ENCODE measurements at places on chromosomes 12 and 14. TPM values are rescaled to one million over a fixed set of nuclear protein-coding genes. Genes with fewer than 3 reads are reported as not detected.

- no peak for DNase-seq
Observed at GRCh38 chr14:100142073-100143040, 17.1 kb downstream of the DEGS2 start.

Gene OTUB2
- total RNA-seq: 3.0 TPM

DNA sequence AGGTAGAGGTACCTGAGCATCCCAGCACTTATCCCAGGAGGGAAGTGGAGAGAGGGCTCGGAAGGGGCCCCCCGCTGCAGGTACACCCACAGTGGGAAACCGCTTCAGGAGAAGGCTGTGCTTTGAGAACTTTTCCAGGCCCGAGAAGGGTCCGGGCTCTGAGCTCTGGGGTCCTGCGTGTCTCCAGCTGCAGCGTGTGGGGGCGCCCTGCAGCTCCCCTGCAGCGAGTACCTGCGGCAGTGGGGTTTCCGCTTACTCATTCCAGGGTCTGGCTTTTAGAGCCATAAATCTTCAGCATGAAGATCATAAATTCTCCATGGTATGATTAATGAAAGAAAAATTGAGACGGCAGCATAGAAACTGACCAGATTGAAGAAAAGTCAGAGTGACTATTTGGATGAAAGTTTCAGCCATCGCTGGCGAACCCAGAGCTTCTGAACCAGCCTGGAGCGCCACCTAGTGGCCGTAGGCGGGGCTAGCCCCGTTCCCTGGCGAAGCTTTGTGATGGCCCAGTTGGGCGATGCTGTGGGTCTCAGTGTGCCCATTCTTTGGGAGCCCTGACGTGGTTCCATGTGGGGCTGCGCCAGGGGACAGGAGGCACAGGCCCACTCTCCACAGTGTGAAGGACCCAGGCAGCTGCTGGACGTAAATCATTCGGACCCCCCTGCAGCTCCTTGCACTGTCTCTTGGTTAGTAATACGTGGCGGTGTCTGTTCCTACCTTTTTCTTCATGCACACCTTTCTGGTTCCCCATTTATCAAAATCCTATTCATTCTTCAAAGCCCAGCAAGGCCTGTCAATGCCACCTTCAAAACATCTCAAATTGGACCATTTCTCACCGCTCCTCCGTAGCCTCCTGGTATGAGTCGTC, 198.2 kb downstream of the TSPAN9 start:
- DNase-seq: peak; percentile 71

DNA sequence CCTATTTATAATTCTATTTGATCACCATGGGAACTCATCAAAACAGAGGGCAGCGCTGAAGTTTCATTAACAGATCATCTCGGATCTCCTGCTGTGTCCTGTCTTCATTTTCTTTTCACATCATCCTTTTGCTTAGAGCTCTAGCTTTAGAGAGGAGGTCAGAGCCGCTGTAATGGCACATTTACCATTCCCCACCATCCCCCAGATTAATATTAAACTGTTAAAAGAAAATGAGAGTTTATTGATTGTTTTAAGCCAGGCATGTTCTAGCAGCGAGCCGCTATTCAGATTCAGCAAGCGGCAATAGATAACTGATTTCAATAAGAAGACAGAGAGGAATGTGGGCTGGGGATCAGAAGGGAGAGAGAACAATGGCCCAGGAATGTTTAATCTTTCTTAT, 308.8 kb downstream of the EGLN3 start:
- DNase-seq: no peak

DNA sequence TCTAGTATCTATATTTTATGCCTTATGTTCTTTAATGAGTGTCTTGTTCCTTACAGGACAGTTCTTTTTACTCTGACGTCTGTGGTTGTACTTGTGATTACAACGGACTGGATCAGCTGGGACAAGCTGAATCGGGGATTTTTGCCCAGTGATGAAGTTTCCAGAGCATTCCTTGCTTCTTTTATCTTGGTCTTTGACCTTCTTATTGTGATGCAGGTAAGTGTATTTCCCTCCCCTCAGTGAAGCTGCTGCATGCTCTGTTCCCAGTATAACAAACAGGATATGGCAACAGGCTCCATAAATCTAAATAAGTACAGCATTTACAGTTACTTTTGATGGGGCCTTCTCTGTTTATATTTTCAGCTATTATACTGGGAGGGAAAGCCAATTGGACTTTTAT, 463.6 kb downstream of the TMEM117 start:
- no peak for DNase-seq

GRCh38 chr12:64825143-64826021, 935 bp downstream of the TBC1D30 start:
- no peak for DNase-seq

DNA sequence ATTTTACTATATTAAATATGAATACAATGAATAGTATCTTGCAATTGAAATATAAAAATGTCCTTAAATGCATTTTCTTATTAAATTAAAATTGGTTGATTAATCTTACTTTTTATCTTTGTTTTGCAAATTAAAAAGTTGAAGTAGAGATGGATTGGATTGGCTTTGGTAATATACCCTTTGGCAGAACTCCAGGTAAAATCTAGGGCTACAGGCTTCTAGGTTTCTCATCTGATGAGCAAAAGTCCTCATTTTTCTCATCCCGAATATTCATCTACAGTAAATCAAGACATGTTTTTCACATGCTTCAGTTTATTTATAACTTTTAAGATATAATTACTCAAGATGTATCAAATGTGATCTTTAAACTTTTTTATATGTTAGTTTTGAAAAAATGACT, 2.2 kb downstream of the PTPRR start:
- DNase-seq: no peak

Gene KRT1
- total RNA-seq: 18.1 TPM

GRCh38 chr12:51011955-51012354, 14.2 kb downstream of the SLC11A2 start:
- DNase-seq: no peak

GRCh38 chr12:83143950-83144349, 457.2 kb downstream of the TMTC2 start:
- no peak for DNase-seq

Gene MANSC1
- 28.9 TPM for total RNA-seq

GRCh38 chr12:62562846-62563245, 96.2 kb downstream of the MON2 start:
- DNase-seq: no peak

- peak; percentile 28 for DNase-seq
Observed at GRCh38 chr14:102461490-102462338, 47.9 kb downstream of the ANKRD9 start.

Gene ADAMTS20
- 0.23 TPM for total RNA-seq

DNA sequence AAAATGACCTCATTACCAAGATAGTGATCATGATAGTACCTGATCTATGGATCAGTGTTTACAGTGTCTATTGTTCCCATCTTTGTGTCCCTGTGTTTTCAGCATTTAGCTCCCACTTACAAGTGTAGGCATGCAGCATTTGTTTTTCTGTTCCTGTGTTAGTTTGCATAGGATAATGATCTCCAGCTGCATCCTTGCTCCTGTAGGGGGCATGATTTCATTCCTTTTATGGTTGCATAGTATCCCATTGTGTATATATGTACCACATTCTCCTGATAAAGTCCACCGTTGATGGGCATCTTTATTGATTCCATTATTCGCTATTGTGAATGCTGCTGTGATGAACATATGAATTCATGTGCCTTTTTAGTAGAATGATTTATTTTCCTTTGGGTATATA, 215.4 kb upstream of the NAV3 start:
- no peak for DNase-seq

Gene PTCSC3
- not detected for total RNA-seq

DNA sequence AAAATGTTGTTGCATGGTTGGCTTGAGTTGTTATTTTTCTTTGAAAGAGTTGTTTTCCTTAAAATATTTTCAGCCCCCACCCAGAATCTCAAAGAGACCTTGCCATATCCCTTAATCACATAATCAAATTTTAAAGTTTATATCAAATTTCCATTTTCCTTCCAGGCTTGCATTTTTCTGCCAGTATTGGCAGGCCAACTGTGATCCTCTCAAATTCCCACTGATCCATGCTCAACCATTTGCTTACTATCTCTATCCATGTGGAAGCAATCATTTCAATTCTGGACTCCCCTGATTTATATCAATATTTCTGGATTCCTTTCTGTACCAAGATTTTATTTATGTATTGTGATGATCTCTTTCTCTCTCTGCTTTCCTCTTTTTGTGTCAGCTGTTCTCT, 64.2 kb upstream of the PYGL start:
- no peak for DNase-seq

GRCh38 chr14:76090616-76091391, 60.9 kb upstream of the GPATCH2L start:
- DNase-seq: peak; percentile 8

DNA sequence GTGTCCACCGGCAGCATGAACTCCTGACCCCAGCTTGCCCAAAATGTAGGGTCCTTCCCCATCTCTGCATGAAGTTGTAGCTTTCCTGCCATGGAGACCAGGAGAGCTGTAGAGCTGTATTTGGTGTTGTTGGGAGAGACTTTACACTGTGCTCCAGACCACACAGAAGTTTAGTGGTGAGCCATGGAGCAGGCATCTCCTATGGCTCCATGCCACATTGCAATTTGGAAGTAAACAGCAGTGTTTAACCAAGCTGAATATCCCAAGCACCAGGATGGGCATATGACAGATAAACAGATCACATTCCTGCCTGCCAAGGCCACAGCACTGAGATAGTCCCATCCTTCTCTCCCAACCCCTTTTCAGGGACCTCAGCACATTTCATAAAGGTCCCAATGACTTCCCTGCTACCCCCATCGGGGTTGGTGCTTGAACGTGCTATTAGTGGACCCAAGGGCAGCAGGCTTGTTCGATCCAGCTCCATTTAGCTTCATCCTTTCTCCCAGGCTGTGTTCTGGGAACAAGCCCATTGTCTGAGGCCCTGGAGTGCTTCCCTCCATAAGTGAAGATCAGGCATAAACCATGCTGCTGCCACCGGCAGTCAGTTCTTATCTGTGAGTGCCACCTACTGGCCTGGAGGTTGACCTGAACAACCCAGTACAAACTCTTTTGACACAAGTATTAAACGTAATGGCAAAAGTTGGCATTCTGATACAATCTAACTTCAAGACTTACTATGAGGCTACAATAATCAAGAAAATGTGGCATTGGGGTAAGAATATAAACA, 172.3 kb upstream of the ATXN7L3B start:
- no peak for DNase-seq

Gene CATSPERB
- 2.3 TPM for total RNA-seq

DNA sequence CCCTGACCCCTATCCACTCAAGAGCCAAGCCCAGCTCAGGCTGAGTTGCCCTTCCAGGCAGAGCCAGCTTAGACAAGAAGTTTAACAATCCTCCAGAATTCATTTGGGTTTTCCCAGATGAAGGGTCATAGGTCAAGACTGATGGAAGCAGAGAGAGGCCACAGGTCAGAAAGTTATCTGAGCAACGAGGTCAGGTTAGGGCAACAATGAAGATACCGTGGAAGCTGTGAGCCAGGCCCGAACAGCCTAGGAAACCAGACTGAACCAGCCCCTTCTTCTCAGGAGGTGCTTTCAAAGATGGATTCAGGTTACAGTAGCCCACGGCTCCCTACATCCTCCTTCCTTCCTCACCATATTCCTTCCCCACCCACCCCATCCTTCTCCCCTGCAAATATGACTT, 53.1 kb downstream of the RHOJ start:
- DNase-seq: no peak

Gene SOCS4
- total RNA-seq: 9.7 TPM

DNA sequence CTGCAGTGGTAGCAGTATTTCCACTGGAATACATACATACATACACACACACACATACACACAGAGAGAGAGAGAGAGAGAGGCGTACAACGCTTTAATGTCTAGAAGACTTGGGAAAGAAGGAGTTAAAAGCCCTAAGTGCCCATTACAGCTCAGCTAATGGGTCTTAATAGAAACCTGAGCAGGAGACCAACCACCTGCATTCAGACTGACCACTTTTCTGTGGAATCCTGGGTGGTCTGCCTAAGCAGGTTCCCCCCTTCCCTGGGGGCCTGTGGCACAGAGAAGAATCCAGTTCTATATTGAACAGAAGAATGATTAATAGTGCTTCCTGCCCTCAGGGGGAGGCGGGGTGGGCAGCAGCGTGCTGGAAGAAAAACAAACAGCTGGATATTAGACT, 312.4 kb upstream of the PRKD1 start:
- no peak for DNase-seq

DNA sequence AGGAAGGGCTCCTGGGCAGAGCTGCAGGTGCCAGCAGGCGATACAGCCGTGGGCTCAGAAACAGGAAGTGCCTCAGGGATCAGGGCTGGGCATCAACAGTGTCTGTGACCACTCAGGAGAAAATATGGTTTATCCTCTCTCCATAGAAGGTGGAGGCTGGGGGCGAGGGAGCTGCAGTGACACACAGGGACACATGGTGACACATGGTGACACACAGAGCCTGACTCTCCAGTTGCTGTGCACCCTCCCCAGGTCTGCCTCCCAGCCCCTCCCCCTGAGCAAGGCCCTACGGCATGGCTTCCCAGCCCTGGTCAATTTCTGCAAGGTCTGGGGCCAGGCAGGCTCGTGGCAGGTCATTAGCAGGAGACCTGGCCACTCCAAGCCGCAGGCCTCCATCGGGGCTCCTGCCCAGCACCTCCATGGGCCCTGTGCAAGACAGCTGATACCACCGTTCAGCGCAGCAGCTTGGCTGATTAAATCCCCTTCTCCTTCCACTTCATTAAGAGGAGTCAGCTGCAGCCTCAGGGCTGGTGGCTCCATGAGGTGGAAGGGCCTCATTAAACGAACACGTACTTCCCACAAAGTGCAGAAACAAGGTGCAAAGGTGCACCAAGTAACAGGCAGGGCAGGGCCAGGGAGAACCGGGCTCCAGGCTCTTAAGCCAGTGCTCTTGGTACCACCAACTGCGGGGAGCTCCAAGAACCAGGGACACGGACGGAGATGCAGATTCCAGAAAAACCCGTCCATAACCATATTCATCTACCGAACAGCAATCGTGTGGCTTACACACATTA, 60.7 kb downstream of the CCNK start:
- no peak for DNase-seq

- DNase-seq: no peak
Observed at GRCh38 chr12:29216797-29217575, 67.9 kb downstream of the FAR2 start.
